Progenitor cell of endocrine pancreas (in vitro differentiated cells): ENCODE measurements at places on chromosomes 16 and 17. TPM values are rescaled to one million over a fixed set of nuclear protein-coding genes. Genes with fewer than 3 reads are reported as not detected.

Gene OTOA
- 0.07 and 0.13 TPM in 2 replicates for total RNA-seq

Gene MRPL58
- total RNA-seq, result 26.5 and 26.8 TPM in 2 replicates

Gene RAI1
- total RNA-seq, result 69.0 and 75.0 TPM in 2 replicates

Gene MAPT
- total RNA-seq, result 2.5 and 3.6 TPM in 2 replicates

Gene TERB1
- total RNA-seq, result 0.29 TPM in 1 of 2 replicates, not detected in the other

Gene AATK
- 12.2 and 12.9 TPM in 2 replicates for total RNA-seq

Gene NPIPA7
- total RNA-seq, result 10.3 and 11.4 TPM in 2 replicates

Gene AHSP
- not detected in 2 replicates for total RNA-seq

DNA sequence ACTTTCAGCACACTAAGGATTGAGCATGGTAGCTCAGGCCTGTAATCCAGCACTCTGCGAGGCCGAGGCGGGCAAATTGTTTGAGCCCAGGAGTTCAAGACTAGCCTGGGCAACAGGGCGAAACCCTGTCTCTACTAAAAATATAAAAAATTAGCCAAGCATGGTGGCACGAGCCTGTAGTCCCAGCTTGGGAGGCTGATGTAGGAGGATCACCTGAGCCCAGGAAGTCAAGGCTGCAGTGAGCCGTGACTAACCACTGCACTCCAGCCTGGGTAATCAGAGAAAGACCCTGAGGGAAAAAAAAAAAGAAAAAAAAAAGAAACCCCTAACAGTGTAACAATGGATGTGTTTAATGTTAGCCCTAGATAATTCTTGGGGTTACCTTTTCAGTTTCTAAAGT lies 24.0 kb downstream of the PARN start:
- H3K27me3 ChIP-seq, result no peaks in the 10 kb centered on the region
- H3K4me3 ChIP-seq, result no peak overlapping the region
- H3K4me1 ChIP-seq, result peaks cover 2% of the 10 kb centered on the region
- peaks cover 29% of the 10 kb centered on the region for H3K36me3 ChIP-seq
- no peak overlapping the region for H3K27ac ChIP-seq

DNA sequence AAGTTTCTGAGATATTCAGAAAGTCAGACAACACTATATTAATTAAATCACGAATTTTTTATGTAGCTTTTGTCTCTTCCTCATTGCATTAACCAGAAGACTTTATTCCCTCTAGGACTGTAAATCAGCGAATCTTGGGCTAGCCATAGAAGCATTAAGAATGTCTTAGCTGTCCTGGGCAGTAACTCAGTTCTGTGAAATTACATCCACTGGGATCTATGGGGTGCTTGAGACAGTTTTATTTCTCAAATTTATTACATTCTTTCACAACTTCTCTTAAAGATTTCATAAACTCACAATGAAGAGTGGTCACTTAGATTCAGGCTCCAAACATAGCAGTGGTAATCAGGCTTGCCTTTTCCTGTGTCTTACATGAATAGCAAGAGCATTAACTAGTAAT lies 1153.4 kb downstream of the CDH8 start:
- H3K4me1 ChIP-seq, result no peaks in the 10 kb centered on the region
- H3K27ac ChIP-seq, result no peak overlapping the region
- H3K4me3 ChIP-seq, result no peak overlapping the region
- no peaks in the 10 kb centered on the region for H3K36me3 ChIP-seq

- peaks cover 4% of the 10 kb centered on the region for H3K36me3 ChIP-seq
- no peaks in the 10 kb centered on the region for H3K4me1 ChIP-seq
- H3K27ac ChIP-seq, result no peak overlapping the region
- DNase-seq, result no peak
- H3K27me3 ChIP-seq, result no peaks in the 10 kb centered on the region
Measured at GRCh38 chr17:22268214-22268911, 576.0 kb downstream of the KCNJ18 start.

DNA sequence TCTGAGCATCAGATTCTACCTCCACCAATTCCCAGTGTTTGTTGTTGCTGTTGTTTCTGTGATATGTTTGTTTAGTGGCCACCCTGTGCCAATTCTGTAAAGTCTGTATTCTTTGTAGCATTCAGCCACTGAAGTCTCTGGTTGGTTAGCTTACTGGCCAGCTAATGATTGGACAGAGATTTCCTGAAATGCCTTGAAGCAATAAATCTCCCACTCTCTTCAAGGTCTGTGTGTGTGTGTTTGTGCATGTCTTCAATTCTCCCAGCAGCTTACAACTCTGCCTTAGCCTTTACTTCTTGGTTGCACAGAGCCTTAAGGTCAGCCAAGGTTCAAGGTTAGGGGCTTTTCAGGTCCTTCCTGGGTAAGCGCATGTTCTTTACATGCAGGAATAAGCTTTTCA lies 38.2 kb downstream of the PRPSAP2 start:
- no peak overlapping the region for H3K4me3 ChIP-seq
- DNase-seq, result no peak
- peak overlapping the region; percentile 51 for H3K27ac ChIP-seq
- H3K27me3 ChIP-seq, result no peaks in the 10 kb centered on the region
- H3K4me1 ChIP-seq, result no peaks in the 10 kb centered on the region
- peaks cover 64% of the 10 kb centered on the region for H3K36me3 ChIP-seq

GRCh38 chr16:2859686-2860265 lies 1.8 kb upstream of the PRSS22 start:
- H3K4me1 ChIP-seq, result peaks cover 4% of the 10 kb centered on the region
- H3K36me3 ChIP-seq, result peaks cover 2% of the 10 kb centered on the region
- H3K27me3 ChIP-seq, result peaks cover 15% of the 10 kb centered on the region

DNA sequence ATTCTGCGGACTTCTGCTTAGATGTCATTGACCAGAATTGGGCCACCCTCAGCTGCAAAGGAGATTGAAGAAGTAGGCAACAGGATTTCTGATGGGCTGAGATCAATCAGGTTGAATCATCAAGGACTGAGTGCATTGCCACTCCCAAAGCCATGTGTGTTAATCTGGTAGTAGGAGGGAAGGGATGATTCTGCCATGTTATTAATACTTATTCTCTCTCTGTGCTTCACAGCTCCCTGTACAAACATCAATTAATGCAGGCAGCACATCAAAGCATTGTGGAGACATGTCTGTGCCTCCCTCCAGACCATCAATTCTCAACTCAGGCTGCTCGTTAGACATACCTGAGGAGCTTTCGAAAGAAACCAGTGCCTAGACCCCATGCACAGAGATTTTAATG lies 11.6 kb downstream of the LRRC3C start:
- no peak for DNase-seq
- no peak overlapping the region for H3K27ac ChIP-seq
- no peak overlapping the region for H3K4me3 ChIP-seq
- no peaks in the 10 kb centered on the region for H3K36me3 ChIP-seq
- peaks cover 5% of the 10 kb centered on the region for H3K27me3 ChIP-seq

GRCh38 chr17:37710344-37710886 lies 34.4 kb downstream of the HNF1B start:
- peak overlapping the region; percentile 98 for H3K27ac ChIP-seq
- H3K27me3 ChIP-seq, result no peaks in the 10 kb centered on the region
- peak overlapping the region; percentile 29 for H3K4me3 ChIP-seq
- peaks cover 81% of the 10 kb centered on the region for H3K4me1 ChIP-seq
- H3K36me3 ChIP-seq, result peaks cover 53% of the 10 kb centered on the region
- DNase-seq, result peak; percentile 73

DNA sequence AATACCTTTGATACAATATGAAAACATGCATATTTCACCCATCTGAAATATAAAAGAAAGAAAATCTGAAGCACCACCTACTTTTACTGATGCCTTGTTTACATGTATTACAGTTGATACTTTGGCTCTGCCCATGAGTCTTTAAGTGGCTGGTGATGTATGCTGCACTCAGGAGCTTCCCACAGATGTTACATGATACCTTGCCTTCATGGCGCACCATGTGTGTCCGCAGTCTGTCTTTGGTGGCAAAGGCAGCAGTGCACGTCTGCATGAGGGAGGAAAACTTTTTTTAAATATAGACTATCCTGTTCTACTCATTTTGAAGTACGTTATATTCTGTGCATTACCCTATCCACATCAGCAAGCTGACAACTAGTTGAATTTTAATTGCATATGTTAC lies 7.5 kb downstream of the VEZF1 start:
- H3K36me3 ChIP-seq, result peaks cover 41% of the 10 kb centered on the region
- no peaks in the 10 kb centered on the region for H3K27me3 ChIP-seq
- no peak overlapping the region for H3K27ac ChIP-seq
- peaks cover 43% of the 10 kb centered on the region for H3K4me1 ChIP-seq
- no peak for DNase-seq
- H3K4me3 ChIP-seq, result no peak overlapping the region

- peaks cover 1% of the 10 kb centered on the region for H3K4me1 ChIP-seq
- DNase-seq, result no peak
- no peaks in the 10 kb centered on the region for H3K36me3 ChIP-seq
Measured at GRCh38 chr17:2825253-2825970, 29.2 kb downstream of the RAP1GAP2 start.

- no peak for DNase-seq
- H3K27ac ChIP-seq, result no peak overlapping the region
- no peak overlapping the region for H3K4me3 ChIP-seq
- H3K4me1 ChIP-seq, result peaks cover 7% of the 10 kb centered on the region
Measured at GRCh38 chr16:10629592-10629963, 49.2 kb upstream of the EMP2 start.

- H3K36me3 ChIP-seq, result no peaks in the 10 kb centered on the region
- DNase-seq, result peak; percentile 72
- H3K4me3 ChIP-seq, result peak within 1 kb of the TSS; percentile 78
- H3K4me1 ChIP-seq, result peaks cover 8% of the 10 kb centered on the region
Measured at GRCh38 chr17:6713130-6713917, at the start of gene SLC13A5. SLC13A5 (minus strand) TSS chr17:6713369; CDS start chr17:6713333, 36 bp downstream.

GRCh38 chr16:57377080-57377841 lies 5.0 kb downstream of the CX3CL1 start:
- no peaks in the 10 kb centered on the region for H3K36me3 ChIP-seq
- DNase-seq, result no peak
- H3K27ac ChIP-seq, result no peak overlapping the region

- no peaks in the 10 kb centered on the region for H3K36me3 ChIP-seq
- no peak overlapping the region for H3K4me3 ChIP-seq
Measured at GRCh38 chr17:66466840-66467367, 164.5 kb downstream of the PRKCA start.

DNA sequence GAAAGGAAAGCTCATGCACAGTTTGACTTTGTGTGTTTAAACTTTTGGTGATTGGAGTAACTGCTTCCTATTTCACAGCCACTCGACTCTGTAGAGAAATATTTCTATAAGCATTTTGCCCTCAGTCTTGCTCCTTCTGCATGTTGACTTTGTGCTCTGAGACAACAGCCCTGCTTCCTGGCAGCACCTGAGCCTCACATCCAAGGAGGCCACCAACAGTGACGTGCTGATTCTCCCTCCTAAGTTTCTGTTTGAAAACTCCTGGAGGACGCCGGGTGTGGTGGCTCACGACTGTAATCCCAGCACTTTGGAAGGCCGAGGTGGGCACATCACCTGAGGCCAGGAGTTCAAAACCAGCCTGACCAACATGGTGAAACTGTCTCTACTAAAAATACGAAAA lies 23.9 kb upstream of the WSB1 start:
- H3K27me3 ChIP-seq, result no peaks in the 10 kb centered on the region
- DNase-seq, result no peak
- H3K27ac ChIP-seq, result no peak overlapping the region
- H3K36me3 ChIP-seq, result no peaks in the 10 kb centered on the region
- no peak overlapping the region for H3K4me3 ChIP-seq
- H3K4me1 ChIP-seq, result peaks cover 2% of the 10 kb centered on the region

GRCh38 chr17:28396635-28397239 lies 9.3 kb downstream of the SLC46A1 start:
- H3K36me3 ChIP-seq, result peaks cover 5% of the 10 kb centered on the region
- no peaks in the 10 kb centered on the region for H3K27me3 ChIP-seq
- no peak for DNase-seq
- H3K4me1 ChIP-seq, result no peaks in the 10 kb centered on the region
- H3K4me3 ChIP-seq, result no peak overlapping the region

DNA sequence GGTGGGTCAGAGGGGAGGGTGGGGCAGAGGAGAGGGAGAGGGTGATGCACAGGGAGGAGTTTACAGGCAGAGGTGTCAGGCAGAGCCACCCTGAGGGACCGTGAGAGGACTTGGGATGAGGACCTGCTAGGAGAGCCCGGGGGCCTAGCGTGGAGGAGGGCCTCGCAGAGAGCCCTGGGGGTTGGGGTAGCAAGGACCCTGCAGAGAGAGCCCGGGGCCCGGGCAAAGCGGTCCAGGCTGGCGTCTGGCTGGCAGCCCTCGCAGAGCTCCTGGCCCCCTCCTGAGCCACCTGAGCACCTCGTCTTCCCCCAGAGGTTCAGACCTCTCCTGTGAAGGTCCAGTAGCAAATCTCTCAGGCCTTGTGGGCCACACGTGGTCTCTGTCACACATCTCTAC lies 42.0 kb upstream of the ZNF469 start:
- H3K4me1 ChIP-seq, result no peaks in the 10 kb centered on the region
- H3K27ac ChIP-seq, result no peak overlapping the region
- DNase-seq, result no peak
- H3K36me3 ChIP-seq, result no peaks in the 10 kb centered on the region
- H3K4me3 ChIP-seq, result no peak overlapping the region

- H3K27ac ChIP-seq, result no peak overlapping the region
- peaks cover 46% of the 10 kb centered on the region for H3K27me3 ChIP-seq
- H3K4me3 ChIP-seq, result no peak overlapping the region
- DNase-seq, result no peak
Measured at GRCh38 chr17:74682028-74682427, 30.7 kb downstream of the CD300LF start.

DNA sequence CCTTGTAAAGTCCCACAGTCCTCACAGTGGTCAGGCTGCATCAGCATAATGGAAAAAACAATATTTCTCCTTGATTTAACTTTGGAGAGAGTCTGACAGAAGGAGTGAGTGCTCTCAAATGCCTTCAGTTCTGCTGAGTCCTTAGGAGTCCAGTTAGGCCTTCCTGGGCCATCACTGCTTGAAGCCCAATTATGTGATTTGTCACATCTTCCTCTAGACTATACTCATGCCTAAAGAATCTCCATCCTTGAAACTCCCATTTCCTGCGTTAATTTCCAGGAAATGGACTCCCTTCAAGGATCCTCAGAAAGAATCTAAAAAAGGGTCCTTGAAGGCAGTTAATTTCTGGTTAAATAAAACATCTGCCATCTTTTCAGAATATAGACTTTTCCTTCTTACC lies 52.8 kb downstream of the SLFN5 start:
- peaks cover 10% of the 10 kb centered on the region for H3K27me3 ChIP-seq
- H3K4me3 ChIP-seq, result no peak overlapping the region
- H3K27ac ChIP-seq, result no peak overlapping the region
- peaks cover 4% of the 10 kb centered on the region for H3K36me3 ChIP-seq
- DNase-seq, result no peak

DNA sequence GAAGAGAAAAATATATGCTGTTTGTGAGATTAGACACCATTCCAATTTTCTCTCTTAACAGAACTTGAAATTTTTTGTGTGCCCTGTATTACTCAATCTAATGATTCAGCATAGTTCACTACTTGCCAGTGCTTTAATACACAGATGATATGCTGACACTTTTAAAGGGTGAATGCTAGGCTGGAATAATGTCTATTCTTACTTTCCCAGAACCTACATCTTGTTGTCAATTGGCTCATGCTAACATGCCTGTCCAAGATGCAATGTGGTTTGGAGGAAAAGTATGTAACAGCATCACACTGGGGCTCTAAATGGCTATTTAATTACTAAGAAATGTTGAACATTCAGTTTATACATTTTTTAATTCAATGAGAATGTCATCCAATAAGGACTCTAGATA lies 7.6 kb upstream of the MAP2K6 start:
- no peaks in the 10 kb centered on the region for H3K27me3 ChIP-seq
- H3K27ac ChIP-seq, result no peak overlapping the region
- no peaks in the 10 kb centered on the region for H3K4me1 ChIP-seq
- DNase-seq, result no peak
- H3K4me3 ChIP-seq, result no peak overlapping the region
